ENCODE measurements at places on chromosomes 11 and 22. TPM values are rescaled to one million over a fixed set of nuclear protein-coding genes. Genes with fewer than 3 reads are reported as not detected.

- H3K27me3 ChIP-seq: no peaks in the 10 kb centered on the region
- no peaks in the 10 kb centered on the region for H3K4me1 ChIP-seq
- no peak for DNase-seq
- H3K36me3 ChIP-seq: no peaks in the 10 kb centered on the region
Measured at GRCh38 chr11:84256618-84257017, 970.5 kb upstream of the CCDC90B start.

GRCh38 chr11:46535688-46536087 lies 58.1 kb downstream of the AMBRA1 start:
- peaks cover 15% of the 10 kb centered on the region for H3K4me1 ChIP-seq
- H3K27me3 ChIP-seq: no peaks in the 10 kb centered on the region
- peaks cover 11% of the 10 kb centered on the region for H3K36me3 ChIP-seq
- DNase-seq: no peak

GRCh38 chr11:104653407-104653806 lies 244.9 kb downstream of the CASP12 start:
- H3K27ac ChIP-seq: no peak overlapping the region
- H3K4me1 ChIP-seq: no peaks in the 10 kb centered on the region
- no peaks in the 10 kb centered on the region for H3K36me3 ChIP-seq

DNA sequence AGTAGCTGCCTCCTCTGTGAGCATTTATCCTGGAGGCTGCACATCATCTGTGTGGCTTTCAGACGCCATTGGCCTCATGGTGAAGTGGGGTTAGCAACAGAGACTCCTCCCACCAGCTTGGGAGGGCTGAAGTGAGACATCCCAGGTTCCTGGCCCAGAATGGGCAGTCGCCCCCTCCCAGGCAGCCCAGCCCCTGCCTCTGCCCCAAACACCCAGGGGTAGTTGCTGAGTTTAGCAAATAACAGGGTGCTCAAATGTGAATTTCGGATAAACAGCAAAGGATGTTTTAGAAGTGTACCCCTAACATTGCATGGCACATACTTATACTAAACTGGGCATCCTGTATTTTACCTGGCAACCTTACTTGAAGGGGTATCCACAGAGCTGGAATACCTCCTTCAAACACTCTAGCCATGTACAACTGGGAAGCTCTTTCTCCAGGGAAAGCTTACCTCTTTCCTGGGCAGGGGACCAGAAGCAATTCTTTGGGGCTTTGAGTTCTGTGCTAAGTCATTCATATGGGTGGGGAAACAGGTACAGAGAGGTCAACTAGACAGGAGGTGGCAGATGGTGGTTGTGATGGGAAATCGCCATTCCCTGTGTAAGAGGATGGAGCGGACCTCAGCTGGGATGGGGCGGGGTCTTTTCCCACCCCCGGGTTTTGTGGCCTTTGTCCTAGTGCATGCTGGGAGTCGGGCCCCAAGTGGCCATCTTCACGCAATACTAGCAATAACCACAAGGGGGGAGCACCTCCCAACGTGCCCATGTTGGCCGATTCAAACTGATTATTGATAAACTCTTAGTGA lies 19.3 kb downstream of the MTFP1 start:
- peak; percentile 79 for DNase-seq
- peak overlapping the region; percentile 55 for H3K27ac ChIP-seq
- H3K4me3 ChIP-seq: no peak overlapping the region
- H3K36me3 ChIP-seq: no peaks in the 10 kb centered on the region

- H3K4me3 ChIP-seq: no peak overlapping the region
- no peak overlapping the region for H3K27ac ChIP-seq
- H3K27me3 ChIP-seq: peaks cover 25% of the 10 kb centered on the region
- DNase-seq: no peak
Measured at GRCh38 chr11:128688896-128689546, 4.9 kb upstream of the FLI1 start.

- H3K27me3 ChIP-seq: no peaks in the 10 kb centered on the region
- no peak overlapping the region for H3K4me3 ChIP-seq
- no peaks in the 10 kb centered on the region for H3K36me3 ChIP-seq
- no peak overlapping the region for H3K27ac ChIP-seq
Measured at GRCh38 chr11:7851391-7851790, 54.6 kb upstream of the OR5P2 start.

GRCh38 chr22:41998361-41999261 lies at the start of gene WBP2NL:
TSS of gene WBP2NL (plus strand) at chr22:41998788. CDS start at chr22:41998819, 31 bp downstream.
- H3K27me3 ChIP-seq: peaks cover 39% of the 10 kb centered on the region
- peak; percentile 71 for DNase-seq
- H3K36me3 ChIP-seq: no peaks in the 10 kb centered on the region
- no peak within 1 kb of the TSS for H3K4me3 ChIP-seq
- no peak within 1 kb of the TSS for H3K27ac ChIP-seq

GRCh38 chr22:46894081-46894671 lies 131.7 kb downstream of the TBC1D22A start:
- DNase-seq: no peak
- no peaks in the 10 kb centered on the region for H3K27me3 ChIP-seq
- peaks cover 5% of the 10 kb centered on the region for H3K36me3 ChIP-seq
- H3K4me1 ChIP-seq: peaks cover 14% of the 10 kb centered on the region
- no peak overlapping the region for H3K4me3 ChIP-seq

DNA sequence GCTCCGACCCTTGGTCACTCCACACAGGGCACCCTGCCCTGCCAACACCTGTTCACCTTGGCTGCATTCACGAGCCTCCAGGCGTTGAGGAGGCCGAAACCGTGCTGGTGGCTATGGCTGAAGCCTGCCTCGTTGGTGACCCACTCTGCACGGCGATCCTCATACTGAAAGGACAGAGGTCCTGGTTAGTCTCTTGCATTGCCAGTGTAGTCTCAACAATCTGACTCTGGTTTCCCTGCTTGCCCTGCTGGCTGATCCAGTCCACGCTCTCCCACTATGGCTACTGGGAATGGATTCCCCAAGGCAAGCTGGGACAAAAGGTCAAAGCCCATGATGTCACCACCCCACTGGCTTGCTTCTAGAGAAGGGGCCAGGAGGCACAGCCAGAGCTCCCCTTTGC lies 12.9 kb downstream of the PCSK7 start:
- peaks cover 37% of the 10 kb centered on the region for H3K4me1 ChIP-seq
- peaks cover 71% of the 10 kb centered on the region for H3K36me3 ChIP-seq
- no peaks in the 10 kb centered on the region for H3K27me3 ChIP-seq
- no peak overlapping the region for H3K4me3 ChIP-seq
- DNase-seq: no peak

DNA sequence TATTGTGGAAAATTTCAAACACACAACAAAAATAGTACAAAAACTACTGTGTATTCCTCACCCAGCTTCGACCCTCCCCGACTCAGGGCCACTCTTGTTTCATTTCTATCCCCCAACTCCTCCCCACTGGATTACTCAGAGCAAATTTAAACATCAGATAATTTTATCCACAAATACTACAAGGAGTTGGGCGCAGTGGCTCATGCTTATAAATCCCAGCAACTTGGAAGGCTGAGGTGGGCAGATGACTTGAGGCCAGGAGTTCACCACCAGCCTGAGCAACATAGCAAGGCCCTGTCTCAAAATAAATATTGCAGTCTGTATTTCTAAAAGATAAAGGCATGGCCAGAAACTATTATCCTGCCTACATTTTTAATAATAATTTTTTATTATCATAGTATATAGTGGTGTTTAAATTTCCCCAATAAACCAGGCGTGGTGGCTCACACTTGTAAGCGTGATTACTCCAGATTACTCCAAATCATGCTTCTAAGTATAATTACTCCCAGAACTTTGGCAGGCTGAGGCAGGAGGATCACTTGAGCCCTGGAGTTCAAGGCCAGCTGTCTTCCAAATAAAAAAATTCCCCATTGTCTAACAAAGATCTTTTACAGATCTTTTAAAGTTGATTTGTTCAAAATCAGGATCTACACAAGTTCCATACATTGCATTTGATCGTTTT lies 39.8 kb downstream of the LRRC32 start:
- H3K36me3 ChIP-seq: no peaks in the 10 kb centered on the region
- H3K4me3 ChIP-seq: no peak overlapping the region
- peaks cover 10% of the 10 kb centered on the region for H3K27me3 ChIP-seq
- no peak for DNase-seq
- no peaks in the 10 kb centered on the region for H3K4me1 ChIP-seq
- H3K27ac ChIP-seq: no peak overlapping the region

GRCh38 chr22:47858773-47859306 lies 1096.4 kb downstream of the TBC1D22A start:
- H3K36me3 ChIP-seq: no peaks in the 10 kb centered on the region
- no peak overlapping the region for H3K27ac ChIP-seq
- H3K27me3 ChIP-seq: no peaks in the 10 kb centered on the region

- no peaks in the 10 kb centered on the region for H3K36me3 ChIP-seq
- no peak for DNase-seq
- no peak overlapping the region for H3K4me3 ChIP-seq
- H3K4me1 ChIP-seq: no peaks in the 10 kb centered on the region
Measured at GRCh38 chr11:90252053-90252452, 29.2 kb upstream of the CHORDC1 start.

DNA sequence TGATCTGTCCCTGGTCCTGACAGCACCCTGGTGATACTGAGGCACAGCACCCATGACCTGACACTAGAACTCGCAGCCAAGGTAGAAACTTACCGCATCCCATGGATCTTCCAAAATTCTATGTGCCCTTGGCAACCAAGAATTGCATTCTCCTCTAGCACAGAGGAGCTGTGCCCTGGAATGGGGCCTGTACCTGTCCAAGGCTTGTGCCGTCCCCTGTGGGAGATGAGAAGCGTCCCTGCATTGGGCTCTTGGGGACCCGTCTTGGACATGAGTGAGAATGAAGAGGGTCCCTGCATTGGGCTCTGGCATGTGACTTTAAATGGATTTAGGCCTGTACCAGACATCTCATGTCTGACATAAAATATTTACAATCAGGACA lies 67.1 kb downstream of the GGTLC2 start:
- peaks cover 20% of the 10 kb centered on the region for H3K27me3 ChIP-seq
- H3K4me1 ChIP-seq: no peaks in the 10 kb centered on the region
- no peaks in the 10 kb centered on the region for H3K36me3 ChIP-seq
- H3K27ac ChIP-seq: no peak overlapping the region

DNA sequence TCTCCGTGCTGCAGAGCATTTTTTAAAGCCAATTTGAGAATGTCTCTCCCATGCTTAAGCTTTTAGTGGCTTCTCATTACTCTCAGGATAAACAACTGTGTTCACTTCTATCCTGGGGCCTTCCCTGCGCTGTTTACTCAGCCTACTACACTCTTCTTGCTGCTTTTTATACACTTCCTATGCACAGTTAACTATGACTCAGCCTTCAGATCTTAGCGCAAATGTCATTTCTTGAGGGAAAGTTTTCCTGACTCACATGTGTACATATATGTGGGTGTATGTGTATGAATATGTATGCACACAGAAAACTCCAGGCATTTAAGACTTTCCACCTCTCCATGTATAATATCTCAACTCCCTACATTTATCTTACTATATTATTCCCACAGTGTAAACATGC lies 9.8 kb downstream of the THAP12 start:
- H3K27ac ChIP-seq: peak overlapping the region; percentile 42
- peaks cover 11% of the 10 kb centered on the region for H3K4me1 ChIP-seq
- no peak overlapping the region for H3K4me3 ChIP-seq
- no peaks in the 10 kb centered on the region for H3K27me3 ChIP-seq

GRCh38 chr22:36439481-36440271 lies 41.8 kb downstream of the TXN2 start:
- H3K4me1 ChIP-seq: peaks cover 7% of the 10 kb centered on the region
- no peak overlapping the region for H3K4me3 ChIP-seq
- no peak overlapping the region for H3K27ac ChIP-seq

GRCh38 chr22:28548406-28548805 lies 131.2 kb downstream of the TTC28 start:
- H3K4me1 ChIP-seq: peaks cover 2% of the 10 kb centered on the region
- H3K27me3 ChIP-seq: no peaks in the 10 kb centered on the region
- H3K36me3 ChIP-seq: no peaks in the 10 kb centered on the region
- H3K27ac ChIP-seq: no peak overlapping the region

DNA sequence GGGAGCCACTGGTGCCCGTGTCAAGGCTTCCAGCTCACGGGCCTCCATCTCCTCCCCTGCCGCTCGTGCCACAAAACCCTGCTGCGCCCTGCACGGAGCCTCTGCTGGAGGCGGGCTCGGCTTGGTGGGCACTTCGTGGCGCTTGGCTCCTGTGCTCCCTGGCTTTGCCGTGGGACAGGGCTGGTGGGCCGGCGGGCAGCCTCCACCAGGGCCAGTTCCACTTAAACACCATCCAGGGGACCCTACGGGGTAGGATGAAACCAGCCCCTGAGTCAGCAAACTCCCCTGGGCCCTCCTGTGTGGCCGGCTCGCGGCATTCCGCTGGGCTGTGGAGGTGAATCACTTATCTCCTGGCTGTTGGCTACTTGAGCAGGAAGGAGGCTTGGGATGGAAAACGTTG lies 1304.6 kb downstream of the BRD1 start:
- no peak overlapping the region for H3K27ac ChIP-seq
- no peaks in the 10 kb centered on the region for H3K4me1 ChIP-seq
- no peak overlapping the region for H3K4me3 ChIP-seq
- H3K36me3 ChIP-seq: no peaks in the 10 kb centered on the region
- H3K27me3 ChIP-seq: no peaks in the 10 kb centered on the region
- no peak for DNase-seq

DNA sequence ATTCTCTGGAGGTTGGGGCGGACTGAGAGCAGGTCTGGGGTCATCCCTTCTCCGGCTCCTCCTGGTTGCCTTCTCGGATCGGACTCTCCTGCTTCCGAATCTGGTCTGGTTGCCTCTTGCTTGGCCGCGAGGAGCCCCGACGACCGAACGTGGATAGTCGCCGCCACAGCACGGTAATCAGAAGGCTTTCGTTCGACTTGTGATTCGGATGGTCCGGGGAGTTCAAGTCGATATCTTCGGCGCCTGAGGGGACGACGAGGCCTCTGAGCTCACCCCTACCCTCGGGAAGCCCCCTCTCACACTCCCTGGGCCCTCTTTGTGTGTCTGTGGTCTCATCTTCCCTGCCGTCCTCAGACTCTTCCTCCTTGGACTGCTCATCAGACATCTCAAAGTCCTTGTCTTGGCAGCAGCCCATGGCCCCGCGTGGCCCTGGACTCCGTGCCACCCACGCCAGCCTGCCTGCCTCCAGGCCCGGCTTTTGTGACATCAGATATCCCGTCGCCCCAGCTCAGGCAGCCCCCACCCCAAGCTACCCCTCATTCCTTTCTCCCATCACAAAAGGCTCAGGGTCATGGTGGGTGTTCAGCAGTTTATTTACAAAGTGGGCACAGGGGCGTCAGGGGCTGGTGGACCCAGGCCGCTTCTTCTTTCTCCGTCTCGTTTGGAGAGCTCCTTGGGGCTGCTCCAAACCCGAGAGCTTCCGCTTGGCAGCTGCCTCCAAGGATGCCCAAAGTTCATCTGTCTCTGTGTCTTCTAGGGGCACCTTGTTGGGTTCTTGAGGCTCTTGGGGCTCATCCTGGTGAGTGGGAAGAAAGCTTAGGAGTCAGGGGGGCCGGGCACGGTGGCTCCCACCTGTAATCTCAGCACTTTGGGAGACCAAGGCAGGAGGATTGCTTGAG lies at the start of gene TEX54:
Gene TEX54, minus strand, starts transcription at position 506 of the 899 bp plus-strand sequence.
- H3K4me1 ChIP-seq: peaks cover 8% of the 10 kb centered on the region
- peaks cover 63% of the 10 kb centered on the region for H3K36me3 ChIP-seq
- H3K27me3 ChIP-seq: no peaks in the 10 kb centered on the region
- no peak for DNase-seq
- H3K4me3 ChIP-seq: peak within 1 kb of the TSS; percentile 94
- H3K27ac ChIP-seq: peak within 1 kb of the TSS; percentile 98

- no peaks in the 10 kb centered on the region for H3K27me3 ChIP-seq
- H3K36me3 ChIP-seq: no peaks in the 10 kb centered on the region
- no peak overlapping the region for H3K27ac ChIP-seq
- no peak overlapping the region for H3K4me3 ChIP-seq
- no peak for DNase-seq
Measured at GRCh38 chr22:36887162-36887561, 26.3 kb upstream of the CSF2RB start.

The SEPTIN3 gene
- not detected for total RNA-seq

The BARX2 gene
- not detected for total RNA-seq

The GSTT4 gene
- not detected for total RNA-seq

The POU2AF3 gene
- not detected for total RNA-seq

The KCNJ5 gene
- 0.04 TPM for total RNA-seq

The NCAPH2 gene
- 83.2 TPM for total RNA-seq

The MMP13 gene
- total RNA-seq: not detected

The MOGAT2 gene
- 0.09 TPM for total RNA-seq

The ADAMTS15 gene
- total RNA-seq: 0.04 TPM

The TRPC6 gene
- not detected for total RNA-seq

The HTR3A gene
- not detected for total RNA-seq

The SERHL2 gene
- total RNA-seq: 21.9 TPM
